ENCODE measurements at places on chromosomes 4 and X. TPM values are rescaled to one million over a fixed set of nuclear protein-coding genes. Genes with fewer than 3 reads are reported as not detected.
A peak's percentile ranks its signal among the peaks of the same experiment; 100 is the strongest.

GRCh38 chr4:189377569-189377968 is 563.1 kb upstream of the FRG1 start:
- DNase-seq, result no peak

DNA sequence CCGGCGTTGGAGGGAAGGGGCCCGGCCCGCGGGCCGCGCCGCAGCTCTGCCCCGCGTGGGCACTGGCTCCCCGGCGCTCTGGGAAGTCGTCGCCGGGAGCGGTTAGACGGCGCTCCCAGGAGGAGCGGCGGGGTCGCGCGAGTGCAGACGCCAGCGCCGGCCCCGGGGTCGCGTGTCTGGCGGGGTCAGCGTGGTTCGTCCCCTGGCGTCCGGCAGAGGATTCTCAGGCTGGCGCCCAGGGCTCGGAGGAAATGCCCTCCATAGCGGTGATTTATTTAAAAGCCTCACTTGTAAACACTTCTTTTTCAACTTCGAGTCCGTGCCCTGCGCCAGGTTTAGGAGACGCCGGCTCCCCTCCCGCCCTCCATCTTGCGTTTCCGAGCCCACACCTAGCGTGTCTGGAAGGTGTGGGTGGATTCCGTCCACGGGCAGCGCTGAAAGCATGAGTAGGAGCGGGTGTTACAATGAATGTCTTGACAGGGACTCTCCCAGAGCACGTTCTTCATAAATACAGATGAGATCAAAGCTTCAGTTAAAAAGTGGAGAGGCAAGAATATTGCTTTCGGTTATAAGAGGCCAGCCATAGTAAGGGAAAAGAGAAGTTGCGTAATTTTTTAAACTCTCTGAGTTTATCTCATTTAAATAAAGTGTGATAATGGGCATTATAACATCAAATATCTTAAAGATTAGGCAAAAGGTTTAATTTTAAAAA is 692 bp downstream of the FAM241A start:
- peak; percentile 15 for DNase-seq

DNA sequence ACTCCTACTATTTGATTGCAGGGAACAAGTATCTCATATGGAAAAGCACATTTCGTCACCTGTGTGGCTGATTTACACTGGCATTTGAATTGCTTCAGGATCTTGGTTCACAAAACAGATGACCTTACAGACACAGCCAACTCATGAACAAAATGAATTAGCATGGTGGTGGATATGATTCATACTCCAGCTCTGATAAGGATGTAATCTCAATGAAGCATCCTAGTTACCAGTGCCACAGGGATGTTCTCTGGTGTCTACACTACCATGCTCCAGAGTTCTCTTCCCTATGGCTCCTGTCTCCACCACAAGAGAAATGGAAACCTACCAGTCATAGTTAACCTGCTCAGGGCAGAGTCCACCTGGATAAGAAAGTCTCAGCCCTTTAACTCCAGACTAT is 40.7 kb downstream of the TEC start:
- peak; percentile 33 for DNase-seq

DNA sequence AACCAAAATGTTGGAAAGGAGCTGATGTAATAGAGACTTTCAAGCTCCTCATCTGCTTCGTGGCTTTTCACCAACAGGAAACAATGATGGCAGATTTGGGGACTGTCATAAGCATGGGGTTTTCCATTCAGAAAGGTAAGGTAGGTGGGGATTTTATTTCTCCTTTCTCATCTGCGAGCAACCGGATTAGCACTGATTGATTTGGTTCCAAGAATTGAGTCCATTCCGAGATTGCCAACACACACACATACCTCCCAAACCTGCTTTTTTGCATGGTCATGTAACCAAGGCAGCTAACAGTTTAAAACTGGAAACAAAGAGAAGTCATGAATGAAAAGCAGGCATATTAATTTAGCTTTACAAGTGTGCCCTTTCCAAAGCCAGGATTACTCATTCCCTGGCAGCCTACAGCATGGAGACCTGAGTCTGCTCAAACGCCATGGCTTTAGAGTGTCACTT is 63.0 kb upstream of the LNX1 start:
- peak; percentile 80 for DNase-seq

DNA sequence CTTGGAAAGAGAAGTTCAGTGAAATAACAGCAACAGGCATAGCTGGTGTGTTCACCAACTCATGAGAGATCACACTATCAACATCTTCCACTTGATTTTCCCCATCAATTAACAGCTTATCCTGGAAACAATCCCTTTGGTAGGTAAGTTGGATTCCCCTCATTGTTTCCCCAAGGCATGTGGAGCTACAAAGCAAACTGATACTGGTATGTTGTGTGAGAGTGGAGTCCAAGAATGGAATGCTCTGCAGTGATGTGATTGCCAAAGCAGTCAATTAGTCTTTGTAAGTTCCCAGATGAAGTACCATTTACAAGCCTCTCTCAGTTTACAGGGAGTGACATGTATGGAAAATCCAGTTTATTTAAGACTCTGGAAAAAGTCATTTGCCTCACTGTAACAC is 13.7 kb upstream of the XAGE2 start:
- DNase-seq, result no peak

- no peak for DNase-seq
Observed at GRCh38 chr4:57492251-57492878, 382.2 kb upstream of the IGFBP7 start.

GRCh38 chr4:95165926-95166524 is 382.7 kb downstream of the UNC5C start:
- DNase-seq, result peak; percentile 56

GRCh38 chr4:155505321-155505720 is 128.6 kb upstream of the MAP9 start:
- no peak for DNase-seq

- peak; percentile 60 for DNase-seq
Observed at GRCh38 chrX:70998411-70999027, 67.6 kb upstream of the SLC7A3 start.

DNA sequence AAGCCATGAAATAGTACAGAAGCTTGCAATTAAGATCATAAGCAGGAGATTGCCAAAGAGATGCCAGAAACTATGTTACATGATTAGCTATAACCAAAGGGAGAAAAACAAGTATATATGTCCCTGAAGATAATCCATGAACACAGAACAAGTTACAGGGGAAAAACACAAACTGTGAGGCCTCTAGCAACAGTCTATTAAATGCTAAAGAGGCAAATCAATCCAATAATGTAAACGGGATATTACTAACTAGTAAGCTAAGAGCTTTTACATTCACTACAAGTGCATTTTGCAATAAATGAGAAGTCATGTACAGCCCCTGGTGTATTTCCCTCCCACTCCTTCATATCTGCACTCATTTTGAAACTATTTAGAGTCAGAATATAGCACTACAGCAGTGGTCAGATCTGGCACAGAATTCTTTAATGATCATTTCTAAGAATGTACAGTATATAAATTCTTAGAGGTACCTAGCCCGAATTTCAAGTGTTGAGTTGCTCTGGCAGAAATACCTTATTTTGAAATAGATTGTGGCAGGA is 449.8 kb upstream of the SMIM31 start:
- no peak for DNase-seq

GRCh38 chr4:148449921-148450320 is 7.7 kb upstream of the NR3C2 start:
- no peak for DNase-seq

DNA sequence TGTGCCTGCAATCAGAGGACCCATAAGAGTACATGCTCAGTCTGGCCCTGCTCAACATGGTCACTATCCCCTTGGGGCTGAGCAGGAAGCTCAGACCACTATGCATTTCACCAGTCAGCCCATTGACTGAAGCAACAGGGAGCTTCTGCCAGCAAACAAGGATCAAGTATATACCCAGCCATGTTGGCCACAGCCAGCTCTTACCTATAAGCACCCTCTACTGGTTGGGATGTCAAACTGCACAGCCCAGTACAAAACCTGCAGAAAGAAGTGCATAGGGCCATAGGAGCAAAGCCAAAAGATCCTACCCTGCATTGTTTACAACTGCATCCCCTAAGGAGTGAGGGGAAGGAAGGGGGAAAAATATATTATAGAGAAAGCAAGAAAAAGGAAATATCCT is 214.4 kb upstream of the CPEB2 start:
- DNase-seq, result no peak

- DNase-seq, result peak; percentile 92
Observed at GRCh38 chr4:26787461-26788340, 72.9 kb upstream of the STIM2 start.

GRCh38 chr4:909131-909571 is 23.0 kb downstream of the GAK start:
- no peak for DNase-seq

- DNase-seq, result no peak
Observed at GRCh38 chrX:40005292-40006011, 92.3 kb downstream of the BCOR start.

DNA sequence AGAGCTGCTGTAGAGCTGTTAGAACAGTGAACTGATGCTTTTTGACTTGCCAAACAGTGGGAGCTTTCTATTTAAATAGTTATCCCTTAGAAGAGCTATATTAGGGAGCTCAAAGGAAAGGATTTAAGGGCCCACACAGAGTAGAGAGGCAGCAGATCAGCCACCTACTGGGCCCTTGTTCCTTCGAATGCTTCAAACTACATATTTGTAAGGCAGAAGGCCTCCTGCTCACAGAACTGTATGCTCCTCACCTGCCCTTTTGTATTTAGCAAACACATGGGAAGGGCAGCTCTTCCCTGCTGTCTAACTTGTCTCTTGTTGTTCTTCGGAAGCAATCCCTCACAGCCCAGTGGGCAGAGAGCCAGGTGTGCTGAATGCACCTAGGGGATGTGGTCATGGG is 38.0 kb downstream of the IL1RAPL1 start:
- no peak for DNase-seq

- peak; percentile 81 for DNase-seq
Observed at GRCh38 chrX:110026099-110026844, 23.4 kb downstream of the TMEM164 start.

- DNase-seq, result no peak
Observed at GRCh38 chrX:19599253-19599652, 83.9 kb upstream of the MAP3K15 start.

DNA sequence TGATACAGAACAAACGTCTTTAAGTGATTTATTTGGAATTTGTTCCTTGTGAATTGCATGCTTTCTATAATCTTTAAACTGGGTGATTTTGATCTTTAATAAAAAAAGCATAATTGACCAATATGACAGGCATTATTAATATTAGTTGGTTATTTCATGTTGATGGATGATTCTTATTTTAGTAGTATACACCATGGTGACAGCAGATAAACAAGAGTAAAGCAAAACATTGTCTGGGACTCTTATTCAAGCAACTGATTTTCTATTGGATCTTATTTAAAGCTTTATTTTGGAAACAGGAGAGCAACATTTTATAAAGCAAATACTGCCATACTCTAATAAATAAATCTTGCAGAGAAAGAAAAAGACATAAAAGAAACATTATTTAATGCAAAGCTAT is 591.4 kb upstream of the GNPDA2 start:
- no peak for DNase-seq

DNA sequence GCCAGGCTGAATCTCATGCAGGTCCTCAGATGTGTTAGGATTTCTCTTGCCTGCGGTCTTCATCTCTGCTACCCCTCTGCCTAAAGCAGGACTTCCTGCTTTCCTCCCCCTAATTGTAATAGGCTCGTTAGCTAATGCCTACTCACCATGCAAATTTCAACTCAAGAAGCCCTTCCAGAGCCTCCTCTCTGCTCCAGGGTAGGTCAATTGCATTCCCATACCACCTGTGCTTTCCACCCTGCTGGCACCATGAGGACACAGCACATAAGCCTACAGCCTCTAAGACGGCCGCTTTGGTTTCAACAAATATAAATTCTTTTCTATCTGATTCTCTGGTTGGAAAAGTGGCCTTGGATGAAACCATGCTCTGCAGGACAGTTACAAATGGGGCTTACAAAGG is 93.9 kb downstream of the QDPR start:
- DNase-seq, result no peak

DNA sequence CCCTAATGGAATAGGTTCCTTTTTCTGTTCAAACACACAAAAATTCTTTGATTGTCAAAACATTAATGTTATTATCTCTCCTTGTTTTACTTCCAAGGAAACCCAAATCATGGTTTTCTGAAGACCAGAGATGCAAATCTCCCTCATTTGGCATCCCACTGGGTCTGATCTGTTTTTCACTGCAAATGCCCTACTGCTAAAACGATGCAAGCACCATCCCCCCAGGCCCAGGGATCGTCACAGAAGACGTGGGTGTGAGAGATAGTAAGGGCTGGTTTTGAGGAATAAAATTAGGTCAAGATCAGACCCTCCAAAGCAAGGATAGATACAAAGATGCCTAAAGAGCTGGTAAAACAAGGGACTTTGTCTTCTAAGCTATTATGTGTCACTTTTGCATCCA is 33.6 kb downstream of the GSPT2 start:
- DNase-seq, result no peak

DNA sequence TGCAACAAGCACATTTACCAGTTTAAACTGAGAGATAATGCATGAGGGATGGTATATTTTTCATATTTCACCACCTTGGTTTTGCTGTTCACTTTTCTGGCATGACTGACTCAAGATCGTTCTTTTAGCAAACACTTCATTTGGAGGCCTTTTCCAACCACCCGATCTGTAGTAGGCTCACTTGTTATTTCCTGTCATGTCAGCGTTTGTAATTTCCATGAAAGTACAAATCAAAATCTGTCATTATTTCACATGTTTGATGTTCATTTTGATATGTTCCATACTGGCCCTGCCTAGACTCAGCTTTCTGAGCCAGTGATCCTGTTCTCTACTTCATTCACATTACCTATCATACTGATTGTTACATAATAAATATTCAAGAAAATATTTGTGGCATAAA is 1888.3 kb upstream of the PCDH7 start:
- DNase-seq, result no peak

DNA sequence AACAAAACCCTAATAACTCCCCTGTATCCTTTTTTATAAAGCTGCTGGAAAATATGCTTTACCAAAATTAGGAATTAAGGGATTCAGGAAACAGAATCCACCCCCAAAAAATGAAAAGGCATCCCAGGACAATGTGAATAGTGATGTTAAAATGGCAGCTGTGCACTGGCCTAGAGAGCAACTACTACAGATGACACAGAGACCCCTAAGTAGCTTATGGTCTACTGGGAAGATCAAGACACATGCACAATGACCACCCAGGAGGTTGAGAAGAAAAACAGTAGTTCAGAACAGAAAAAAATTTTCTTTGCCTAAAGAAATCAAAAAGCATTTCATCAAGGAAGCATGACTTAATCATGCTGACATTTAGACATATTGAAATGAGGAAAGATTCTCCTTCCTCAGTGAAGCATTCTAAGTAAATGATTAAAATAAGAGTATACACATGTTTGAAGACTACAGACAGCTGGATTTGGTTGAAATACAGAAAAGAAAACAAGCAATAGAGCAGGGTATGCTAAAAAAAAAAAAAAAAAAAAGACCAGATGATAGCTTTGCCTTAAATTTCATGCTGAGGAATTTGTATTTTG is 117.3 kb downstream of the WDFY3 start:
- no peak for DNase-seq

Gene SSX4
- not detected for total RNA-seq

Gene C4orf50
- total RNA-seq, result not detected

Gene SPINK2
- 3.1 TPM for total RNA-seq

Gene ADGRL3
- 0.07 TPM for total RNA-seq

Gene DSPP
- total RNA-seq, result not detected

Gene ADH4
- not detected for total RNA-seq

Gene TMEM156
- 3.9 TPM for total RNA-seq

Gene SPANXA1
- total RNA-seq, result not detected
